Myocyte (in vitro differentiated cells): ENCODE measurements at places on chromosomes 5 and 9.

GRCh38 chr9:91883503-91883902 lies 66.5 kb downstream of the ROR2 start:
- DNase-seq, result no peak

DNA sequence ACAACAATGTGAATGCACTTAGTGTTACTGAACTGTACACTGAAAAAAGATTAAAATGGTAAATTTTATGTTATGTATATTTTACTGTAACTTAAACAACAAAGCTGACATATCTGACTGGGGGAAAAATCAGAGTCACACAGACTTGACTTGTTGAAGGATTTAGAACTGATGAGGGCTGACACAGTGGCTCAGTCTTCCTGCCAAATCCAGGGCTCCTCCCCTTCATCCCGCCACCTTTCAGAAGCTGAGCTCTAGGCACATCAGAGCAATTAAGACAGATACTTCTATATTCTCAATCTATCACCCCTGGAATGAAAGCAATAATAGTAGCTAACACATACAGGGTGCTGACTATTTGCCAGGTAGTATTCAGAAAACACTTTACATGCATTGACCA lies 27.7 kb upstream of the TAS2R1 start:
- no peak for DNase-seq

DNA sequence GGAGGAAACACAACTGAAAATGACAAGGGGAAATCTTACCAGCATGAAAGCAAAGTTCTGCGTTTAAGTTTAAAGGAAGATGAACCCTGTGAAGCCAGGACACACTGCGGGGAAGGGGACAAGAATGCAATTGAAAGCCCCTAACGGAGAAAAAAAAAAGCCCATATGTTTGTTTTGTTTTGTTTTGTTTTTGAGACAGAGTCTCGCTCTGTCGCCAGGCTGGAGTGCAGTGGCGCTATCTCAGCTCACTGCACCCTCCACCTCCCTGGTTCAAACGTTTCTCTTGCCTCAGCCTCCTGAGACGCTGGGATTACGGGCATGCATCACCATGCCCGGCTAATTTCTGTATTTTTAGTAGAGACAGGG lies 2.9 kb downstream of the STK10 start:
- DNase-seq, result no peak

DNA sequence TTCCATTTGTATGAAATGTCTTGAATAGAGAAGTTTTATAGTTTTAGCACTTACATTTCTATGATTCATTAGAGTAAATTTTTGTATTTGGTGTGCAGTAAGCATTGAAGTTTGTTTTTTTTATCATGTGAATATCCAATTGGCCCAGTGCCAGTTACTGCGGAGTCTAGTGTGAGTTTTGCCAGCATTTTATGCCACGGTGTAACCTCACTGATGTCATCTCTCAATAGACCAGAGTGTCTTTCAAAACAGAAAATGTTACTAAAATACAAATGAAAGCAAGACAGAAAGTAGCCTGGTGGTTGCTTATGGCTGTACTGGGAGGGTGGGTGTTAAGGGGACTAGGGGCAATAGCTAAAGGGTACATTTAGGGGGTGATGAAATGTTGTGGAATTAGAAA lies 62.8 kb downstream of the IPPK start:
- DNase-seq, result peak; percentile 70

GRCh38 chr5:72224946-72225463 lies 95.0 kb downstream of the MRPS27 start:
- peak; percentile 40 for DNase-seq

GRCh38 chr9:130833031-130833990 lies 1.7 kb upstream of the ABL1 start:
- peak; percentile 47 for DNase-seq

GRCh38 chr9:25254051-25254450 lies 424.2 kb downstream of the TUSC1 start:
- no peak for DNase-seq

DNA sequence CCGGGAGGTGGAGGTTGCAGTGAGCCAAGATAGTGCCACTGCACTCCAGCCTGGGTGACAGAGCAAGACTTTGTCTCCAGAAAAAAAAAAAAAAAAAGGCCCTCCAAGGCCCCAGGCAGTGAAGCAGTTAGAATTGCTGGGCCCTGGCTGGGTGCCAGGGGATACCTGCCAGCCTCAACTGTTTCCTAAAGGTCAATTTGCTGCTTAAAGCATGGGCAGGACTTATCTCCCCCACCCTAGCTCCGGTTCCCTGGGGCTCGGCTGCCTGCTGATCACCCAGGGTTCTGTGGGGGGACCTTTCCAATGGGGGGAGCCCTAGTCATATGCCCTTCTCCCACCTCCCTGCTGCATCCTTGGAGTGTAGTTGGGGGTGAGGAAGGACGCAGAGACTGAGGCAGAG lies 25.7 kb downstream of the NCS1 start:
- DNase-seq, result no peak

GRCh38 chr5:81631124-81631523 lies 119.8 kb downstream of the SSBP2 start:
- peak; percentile 91 for DNase-seq

DNA sequence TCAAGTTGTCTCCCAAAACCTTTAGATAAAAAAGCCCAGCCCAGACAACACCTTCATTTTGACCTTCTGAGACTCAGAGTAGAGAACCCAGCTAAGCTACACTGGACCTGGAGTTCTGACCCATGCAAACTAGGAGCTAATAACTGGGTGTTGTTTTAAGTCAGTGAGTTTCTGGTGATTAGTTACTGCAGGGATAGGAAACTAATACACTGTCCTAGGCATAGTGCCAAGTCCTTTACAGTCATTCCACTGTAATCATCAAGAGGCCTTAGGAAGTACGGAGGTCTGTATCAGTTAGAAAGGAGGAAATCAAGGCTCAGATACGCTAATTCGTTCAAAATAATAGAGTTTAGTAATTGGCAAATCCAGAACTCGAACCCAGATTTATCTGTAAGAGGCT lies 197.9 kb downstream of the KCTD16 start:
- peak; percentile 12 for DNase-seq
